ENCODE measurements at places on chromosomes 7 and 10. TPM values are rescaled to one million over a fixed set of nuclear protein-coding genes. Genes with fewer than 3 reads are reported as not detected.

The FGFBP3 gene
- 1.1 TPM for total RNA-seq

The CALML5 gene
- not detected for total RNA-seq

The TAS2R41 gene
- total RNA-seq: not detected

The AMPH gene
- total RNA-seq: 0.63 TPM

The SPDYE6 gene
- not detected for total RNA-seq

DNA sequence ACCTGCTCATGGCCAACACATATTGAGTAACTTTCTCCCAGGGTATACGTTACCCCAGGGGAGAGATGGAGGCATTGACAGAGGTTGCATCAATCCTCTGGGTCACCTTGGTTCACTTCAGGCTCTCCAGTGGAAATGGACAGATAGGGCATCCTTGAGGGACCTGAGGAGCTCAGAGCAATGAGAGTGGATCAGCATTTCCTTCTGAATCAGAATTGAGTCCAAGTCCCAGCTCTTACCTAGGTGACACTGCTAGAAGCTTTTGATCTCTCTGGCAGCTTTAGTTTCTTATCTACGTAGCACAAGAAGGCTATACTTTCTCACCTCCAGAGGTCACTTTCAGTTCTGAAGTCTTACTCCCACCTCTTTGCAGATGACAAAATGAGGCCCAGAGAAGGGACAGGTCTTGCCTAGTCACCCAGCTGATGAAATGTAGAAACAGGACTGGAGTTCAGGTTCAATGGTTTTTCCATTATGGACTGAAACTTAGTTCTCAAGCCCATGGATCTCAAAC lies 35.2 kb downstream of the PANK1 start:
- peaks cover 35% of the 10 kb centered on the region for H3K36me3 ChIP-seq
- no peaks in the 10 kb centered on the region for H3K4me1 ChIP-seq
- H3K4me3 ChIP-seq: no peak overlapping the region
- no peaks in the 10 kb centered on the region for H3K27me3 ChIP-seq
- DNase-seq: no peak
- H3K27ac ChIP-seq: no peak overlapping the region

- DNase-seq: no peak
- no peaks in the 10 kb centered on the region for H3K4me1 ChIP-seq
- H3K27ac ChIP-seq: no peak overlapping the region
Observed at GRCh38 chr7:71132377-71133231, 660 bp downstream of the GALNT17 start.

DNA sequence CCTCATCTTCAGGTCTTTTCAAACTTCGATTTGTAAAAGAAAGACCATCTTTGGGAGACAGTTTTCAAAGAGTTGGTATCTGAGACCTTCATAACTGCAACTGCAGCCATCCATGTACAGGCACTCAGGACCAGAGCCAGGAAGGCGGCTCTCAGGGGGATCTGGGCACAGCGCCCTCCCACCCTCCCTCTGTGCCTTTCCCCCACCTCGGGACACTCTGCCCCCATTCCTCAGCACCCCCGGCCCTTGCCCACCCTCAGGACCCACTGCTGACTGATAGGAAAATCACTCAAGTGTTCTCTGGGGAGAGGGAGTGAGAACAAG lies 143.6 kb downstream of the CUBN start:
- H3K36me3 ChIP-seq: peaks cover 5% of the 10 kb centered on the region
- DNase-seq: no peak
- no peaks in the 10 kb centered on the region for H3K27me3 ChIP-seq
- no peak overlapping the region for H3K27ac ChIP-seq
- no peak overlapping the region for H3K4me3 ChIP-seq

DNA sequence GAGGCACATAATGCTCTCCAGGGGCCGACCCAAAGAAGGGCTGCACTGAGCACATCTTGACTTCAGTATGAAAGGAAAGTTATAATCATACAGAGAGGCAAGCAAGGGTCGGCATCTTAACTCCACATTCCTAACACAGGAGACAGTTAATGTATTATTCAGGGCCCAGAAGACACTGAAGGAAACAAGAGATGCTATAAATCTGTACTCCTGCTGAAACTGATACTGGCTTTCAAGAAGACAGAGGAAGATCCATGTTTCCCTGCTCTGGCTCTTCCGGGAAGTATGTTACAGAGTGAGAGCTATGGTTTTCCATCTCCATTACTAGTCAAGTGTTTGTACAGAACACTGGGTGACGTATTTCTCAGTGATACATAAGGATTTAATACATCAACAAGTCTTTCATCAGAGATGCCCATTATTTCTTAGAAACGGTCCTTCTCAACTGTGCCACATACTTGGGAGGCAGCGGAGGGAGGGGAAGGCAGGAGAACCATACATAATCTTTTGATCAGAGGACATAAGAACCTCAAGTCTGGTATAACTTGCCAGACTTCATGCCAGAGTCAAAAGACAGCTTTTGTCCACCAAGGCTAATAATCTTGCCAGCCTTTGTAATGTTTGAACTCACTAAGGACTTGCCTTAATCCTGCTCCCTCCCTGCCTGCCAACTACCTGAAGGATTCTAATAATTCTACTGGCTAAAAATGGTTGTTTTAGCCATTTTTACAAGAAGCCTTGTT lies 58.1 kb downstream of the ENO4 start:
- peaks cover 54% of the 10 kb centered on the region for H3K36me3 ChIP-seq
- DNase-seq: no peak
- no peaks in the 10 kb centered on the region for H3K27me3 ChIP-seq
- H3K4me1 ChIP-seq: no peaks in the 10 kb centered on the region

GRCh38 chr7:106848851-106849442 lies 16.1 kb upstream of the PIK3CG start:
- no peaks in the 10 kb centered on the region for H3K36me3 ChIP-seq
- H3K4me3 ChIP-seq: no peak overlapping the region
- no peaks in the 10 kb centered on the region for H3K4me1 ChIP-seq
- peaks cover 19% of the 10 kb centered on the region for H3K27me3 ChIP-seq

- H3K36me3 ChIP-seq: peaks cover 60% of the 10 kb centered on the region
- DNase-seq: no peak
- no peaks in the 10 kb centered on the region for H3K27me3 ChIP-seq
- no peak overlapping the region for H3K27ac ChIP-seq
Observed at GRCh38 chr10:5876181-5876768, 13.4 kb downstream of the ANKRD16 start.

GRCh38 chr10:73018632-73019031 lies 64.0 kb upstream of the PLA2G12B start:
- H3K36me3 ChIP-seq: peaks cover 49% of the 10 kb centered on the region
- H3K27me3 ChIP-seq: no peaks in the 10 kb centered on the region
- H3K4me3 ChIP-seq: no peak overlapping the region
- H3K27ac ChIP-seq: no peak overlapping the region
- H3K4me1 ChIP-seq: no peaks in the 10 kb centered on the region

- no peak for DNase-seq
- H3K4me1 ChIP-seq: peaks cover 10% of the 10 kb centered on the region
- no peak overlapping the region for H3K27ac ChIP-seq
Observed at GRCh38 chr7:16637379-16637778, 8.2 kb downstream of the ANKMY2 start.

- H3K4me1 ChIP-seq: no peaks in the 10 kb centered on the region
- DNase-seq: no peak
Observed at GRCh38 chr10:96310321-96310669, 6.1 kb downstream of the DNTT start.

- DNase-seq: peak; percentile 16
- peak overlapping the region; percentile 82 for H3K27ac ChIP-seq
- H3K4me3 ChIP-seq: peak overlapping the region; percentile 79
- H3K27me3 ChIP-seq: no peaks in the 10 kb centered on the region
Observed at GRCh38 chr10:14880229-14880628, 1.6 kb downstream of the SUV39H2 start.
